Pulmonary artery endothelial cell (primary cell): ENCODE measurements at places on chromosomes 3 and 15. TPM values are rescaled to one million over a fixed set of nuclear protein-coding genes. Genes with fewer than 3 reads are reported as not detected.

Gene SMARCC1
- 35.3 and 42.5 TPM in 2 replicates for total RNA-seq

Gene CCDC54
- total RNA-seq = not detected in 2 replicates

Gene MYL3
- total RNA-seq = not detected in 2 replicates

Gene C2CD4A
- 0.74 and 3.2 TPM in 2 replicates for total RNA-seq
